NCI-H524 (cell line): ENCODE measurements at places on chromosomes 13 and 19.

DNA sequence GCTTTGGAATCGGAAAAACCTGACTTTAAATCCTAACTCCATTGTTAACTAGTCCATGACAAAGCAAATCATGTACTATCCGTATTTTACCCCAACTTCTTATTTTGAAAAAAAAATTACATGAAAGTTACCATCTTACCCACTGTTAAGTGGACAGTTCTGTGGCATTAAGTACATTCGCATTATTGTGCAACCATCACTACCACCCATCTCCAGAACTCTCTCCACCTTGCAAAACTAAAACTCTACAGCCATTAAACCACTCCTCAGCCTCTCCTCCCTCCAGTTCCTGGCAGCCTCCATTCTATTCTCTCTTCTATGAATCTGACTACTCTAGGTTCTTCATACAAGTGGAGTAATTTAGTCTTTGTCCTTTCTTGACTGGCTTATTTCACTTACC lies 176.5 kb downstream of the USP12 start:
- no peak for DNase-seq

GRCh38 chr19:7337380-7338194 lies 11.2 kb upstream of the ARHGEF18 start:
- DNase-seq, result no peak

DNA sequence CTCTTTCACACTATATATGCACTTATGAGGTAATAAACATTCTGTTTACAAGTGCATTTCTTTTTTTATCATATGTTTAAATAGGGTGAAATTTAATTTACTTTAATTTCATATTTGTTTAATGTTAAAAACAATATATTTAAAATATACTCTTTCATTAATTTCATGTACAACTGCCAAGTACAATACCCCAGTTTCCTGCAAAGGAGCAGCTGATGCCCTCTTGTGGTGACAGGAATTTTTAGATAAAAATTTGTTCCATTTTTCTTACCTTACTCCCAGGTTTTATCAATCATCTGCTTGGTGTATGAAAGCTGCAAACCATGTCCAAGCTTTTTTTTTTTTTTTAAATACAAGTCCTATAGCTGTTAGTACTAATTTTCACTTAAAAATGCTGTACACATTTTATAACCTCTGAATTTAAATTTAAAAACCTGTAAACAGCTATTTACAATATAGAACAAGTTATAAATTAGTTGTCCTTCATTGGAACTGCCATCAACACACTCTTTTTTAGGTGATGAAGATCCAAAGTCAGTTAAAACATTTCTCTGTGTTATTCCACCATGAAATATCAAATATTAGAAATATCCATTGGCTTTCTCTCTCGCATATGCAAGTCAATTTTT lies 4.9 kb downstream of the PCDH20 start:
- DNase-seq, result no peak

DNA sequence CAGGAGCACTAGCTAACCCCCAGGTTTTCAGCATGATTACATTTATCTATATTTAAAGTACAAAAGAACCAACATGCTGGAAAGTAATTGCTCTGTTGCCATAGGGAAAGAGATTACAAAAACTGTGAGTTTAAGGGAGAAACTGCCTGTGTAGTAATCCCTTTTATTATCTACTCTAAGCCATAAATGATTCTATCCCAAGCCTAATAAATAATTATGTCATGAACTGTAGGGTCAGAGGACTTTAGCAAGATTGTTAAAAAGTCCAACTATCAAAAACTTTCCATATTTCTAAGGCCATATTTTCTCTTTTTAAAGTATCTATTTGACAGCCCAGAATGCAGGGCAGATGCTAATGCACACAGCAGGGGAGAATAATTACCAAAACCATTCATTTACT lies 573.8 kb upstream of the MIR17HG start:
- no peak for DNase-seq

- DNase-seq, result no peak
Observed at GRCh38 chr13:77118134-77118533, 91.2 kb upstream of the FBXL3 start.

- no peak for DNase-seq
Observed at GRCh38 chr13:52786766-52787165, 47.1 kb upstream of the CNMD start.

DNA sequence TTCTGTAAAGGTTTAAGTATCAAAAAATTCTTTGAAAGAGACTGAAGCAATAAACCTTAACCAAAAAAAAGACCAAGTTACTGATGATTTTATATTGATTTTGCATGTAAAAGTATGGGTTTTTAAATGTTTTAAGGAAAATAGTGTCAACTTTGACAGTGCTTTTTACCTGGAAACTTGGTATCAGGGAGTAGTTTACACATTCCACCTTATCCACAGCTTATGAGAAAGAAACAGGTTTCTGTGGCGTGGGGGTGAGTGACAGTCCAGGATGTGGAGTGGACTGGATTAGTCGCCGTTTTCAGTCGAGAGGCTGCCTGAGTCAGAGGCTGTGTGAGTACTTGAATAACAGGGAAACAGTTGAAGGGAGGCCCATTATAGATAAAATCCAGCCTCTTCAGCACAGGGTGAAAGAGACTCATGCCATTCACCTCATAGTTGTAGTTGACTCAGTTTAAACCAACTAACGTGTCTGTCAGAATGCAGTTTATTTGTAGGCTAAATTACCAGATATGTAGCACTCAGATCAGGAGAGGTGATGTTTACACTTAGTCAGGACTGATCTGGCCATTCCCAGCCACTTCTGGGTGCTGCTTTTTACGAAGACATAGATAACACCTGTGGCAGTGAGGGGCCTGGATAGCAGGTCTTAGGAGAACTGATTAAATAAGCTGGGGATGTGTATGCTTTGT lies 595 bp upstream of the GPR183 start:
- DNase-seq, result no peak

DNA sequence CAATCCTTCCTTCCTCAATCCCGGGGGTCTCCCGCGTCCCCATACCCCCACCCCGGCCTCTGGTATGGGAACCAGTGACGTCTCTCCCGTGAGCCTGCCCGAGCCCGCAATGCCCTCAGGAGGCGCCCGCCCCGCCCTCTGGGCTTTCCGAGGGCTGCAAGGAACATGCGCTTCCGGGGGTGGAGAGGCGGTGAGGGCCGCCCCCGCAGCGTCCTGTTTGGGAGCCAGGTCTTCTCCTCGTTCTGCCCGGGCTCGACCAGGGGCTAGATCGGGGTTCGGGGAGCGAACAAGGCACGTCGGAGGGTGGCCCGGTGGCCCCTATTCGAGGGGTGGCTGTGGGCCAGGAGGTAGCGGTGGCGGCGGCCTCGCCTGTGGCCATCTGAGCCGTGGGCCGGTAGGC lies 6.6 kb upstream of the TEX101 start:
- DNase-seq, result no peak

- peak; percentile 68 for DNase-seq
Observed at GRCh38 chr19:49502866-49503581, 6.8 kb downstream of the RPS11 start.

DNA sequence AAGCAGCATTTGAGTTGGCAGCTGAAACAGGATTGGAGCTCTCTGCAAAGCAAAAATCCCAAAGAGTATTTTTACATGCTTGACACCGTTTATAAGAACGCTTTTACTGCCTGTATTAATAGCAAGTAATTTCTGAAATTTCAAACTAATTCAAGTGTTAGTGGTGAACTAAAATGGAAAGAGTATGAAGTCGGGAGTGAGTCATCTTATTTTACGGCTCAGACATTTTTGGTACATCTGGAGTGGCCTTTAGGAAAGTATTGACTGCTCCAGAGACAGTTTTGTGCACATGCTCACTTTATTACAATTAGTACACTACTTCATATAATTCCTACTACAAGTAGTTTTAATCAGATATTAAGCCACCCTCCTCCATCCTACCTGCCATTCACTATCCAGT lies 167.4 kb downstream of the SLITRK6 start:
- DNase-seq, result no peak

DNA sequence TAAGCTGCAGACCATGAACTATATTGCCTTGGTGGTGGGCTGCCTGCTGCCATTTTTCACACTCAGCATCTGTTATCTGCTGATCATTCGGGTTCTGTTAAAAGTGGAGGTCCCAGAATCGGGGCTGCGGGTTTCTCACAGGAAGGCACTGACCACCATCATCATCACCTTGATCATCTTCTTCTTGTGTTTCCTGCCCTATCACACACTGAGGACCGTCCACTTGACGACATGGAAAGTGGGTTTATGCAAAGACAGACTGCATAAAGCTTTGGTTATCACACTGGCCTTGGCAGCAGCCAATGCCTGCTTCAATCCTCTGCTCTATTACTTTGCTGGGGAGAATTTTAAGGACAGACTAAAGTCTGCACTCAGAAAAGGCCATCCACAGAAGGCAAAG lies 53.7 kb downstream of the CYSLTR2 start:
- no peak for DNase-seq

DNA sequence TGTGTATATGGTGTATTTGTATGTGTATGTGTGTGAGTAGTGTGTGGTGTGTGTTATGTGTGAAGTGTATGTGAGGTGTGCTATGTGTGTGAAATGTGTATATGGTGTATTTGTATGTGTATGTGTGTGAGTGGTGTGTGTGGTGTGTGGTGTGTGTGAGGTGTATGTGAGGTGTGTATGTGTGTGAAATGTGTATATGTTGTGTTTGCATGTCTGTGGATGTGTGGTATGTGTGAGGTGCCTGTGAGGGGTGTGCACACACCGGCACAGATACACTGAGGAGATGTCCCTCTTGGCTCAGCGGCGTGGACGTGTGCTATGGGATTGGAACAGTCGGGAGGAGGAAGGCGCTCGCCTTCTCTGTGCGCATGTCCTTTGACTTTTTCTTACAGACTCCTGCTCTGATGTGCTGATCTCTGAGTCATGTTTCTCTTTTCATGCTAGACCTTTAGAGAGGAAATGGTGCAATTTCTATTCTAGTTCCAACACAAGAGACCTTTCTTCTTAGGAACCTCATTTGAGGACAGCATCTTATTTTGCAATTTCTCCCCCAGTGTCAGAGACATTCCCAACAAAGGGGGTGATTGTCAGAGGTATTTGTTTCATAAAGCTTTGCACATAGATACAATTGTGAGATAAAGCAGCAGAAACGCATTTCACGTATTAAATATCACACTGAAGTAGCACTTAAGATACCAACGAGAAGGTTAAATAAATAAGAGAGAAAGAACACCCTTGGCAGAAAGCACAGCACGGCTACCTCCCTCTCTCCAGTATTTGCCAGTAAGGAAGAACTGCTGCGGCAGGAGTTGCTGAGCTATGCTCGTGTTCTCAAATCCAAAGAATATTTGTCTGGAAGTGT lies 11.3 kb upstream of the TNFRSF19 start:
- no peak for DNase-seq

GRCh38 chr13:27631156-27631555 lies 9.5 kb downstream of the POLR1D start:
- DNase-seq, result no peak
